ENCODE measurements at places on chromosomes 16 and 17.
A peak's percentile ranks its signal among the peaks of the same experiment; 100 is the strongest.

GRCh38 chr17:14301279-14302090, 604 bp downstream of the HS3ST3B1 start:
- no peak for DNase-seq

GRCh38 chr17:76397687-76398522, 13.5 kb downstream of the SPHK1 start:
- peak; percentile 67 for DNase-seq

- DNase-seq, result no peak
These were observed 302 bp downstream of the LITAF start for GRCh38 chr16:11586378-11586855.

- no peak for DNase-seq
These were observed 4.3 kb upstream of the SGF29 start for GRCh38 chr16:28549301-28549899.

DNA sequence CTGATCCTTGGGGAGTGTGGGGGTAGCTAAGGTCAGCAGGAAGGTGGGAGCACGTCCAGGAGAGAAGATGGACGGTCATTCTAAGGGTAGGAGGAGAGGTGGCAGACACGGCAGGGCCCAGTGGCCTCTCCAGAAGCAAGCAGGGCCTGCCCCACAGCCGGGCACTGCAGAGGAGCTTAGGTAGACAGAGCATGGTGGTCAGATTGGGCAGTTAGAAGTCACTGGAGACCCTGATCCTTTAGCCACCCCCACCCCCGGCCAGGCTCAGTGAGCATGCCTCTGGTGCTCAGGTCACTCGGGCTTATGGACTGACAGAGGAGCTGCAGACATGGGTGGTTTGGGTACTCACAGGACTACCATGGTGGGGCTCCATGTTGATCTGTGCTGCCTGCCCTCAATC, 26.3 kb downstream of the NLRP1 start:
- DNase-seq, result no peak

- no peak for DNase-seq
These were observed 274.5 kb downstream of the C16orf95 start for GRCh38 chr16:87042551-87043230.

DNA sequence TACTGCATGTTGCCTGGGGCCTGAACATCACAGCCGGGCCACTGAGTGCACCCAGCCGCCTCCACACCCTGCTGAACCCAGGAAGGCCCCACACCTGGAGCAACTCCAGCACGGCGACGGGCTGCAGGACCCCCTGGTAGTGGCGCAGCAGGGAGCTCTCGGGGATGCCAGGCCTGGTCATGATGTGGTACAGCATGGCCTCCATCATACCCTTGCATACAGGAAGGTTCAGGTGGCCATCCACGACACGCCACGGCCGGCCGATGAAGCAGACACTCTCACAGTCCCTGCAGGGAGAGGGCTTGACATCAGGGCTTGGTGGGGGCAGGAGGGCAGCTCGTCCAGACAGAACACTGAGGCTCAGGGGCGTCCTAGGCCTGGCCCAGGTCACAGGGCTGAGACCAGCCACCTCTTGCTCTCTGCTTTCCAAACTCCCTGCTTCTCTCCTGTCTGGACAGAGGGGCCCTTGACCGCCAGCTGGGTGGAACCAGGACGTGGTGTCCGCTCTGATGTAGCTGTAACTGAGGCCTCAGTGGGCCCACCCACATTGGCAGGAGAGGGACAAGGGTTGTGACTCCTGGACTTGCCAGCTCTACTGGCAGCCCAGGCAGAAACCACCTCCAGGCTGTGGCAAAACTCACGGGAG, 60.3 kb downstream of the IL21R start:
- DNase-seq, result no peak

- no peak for DNase-seq
These were observed 48.8 kb downstream of the MYH13 start for GRCh38 chr17:10323812-10324610.

DNA sequence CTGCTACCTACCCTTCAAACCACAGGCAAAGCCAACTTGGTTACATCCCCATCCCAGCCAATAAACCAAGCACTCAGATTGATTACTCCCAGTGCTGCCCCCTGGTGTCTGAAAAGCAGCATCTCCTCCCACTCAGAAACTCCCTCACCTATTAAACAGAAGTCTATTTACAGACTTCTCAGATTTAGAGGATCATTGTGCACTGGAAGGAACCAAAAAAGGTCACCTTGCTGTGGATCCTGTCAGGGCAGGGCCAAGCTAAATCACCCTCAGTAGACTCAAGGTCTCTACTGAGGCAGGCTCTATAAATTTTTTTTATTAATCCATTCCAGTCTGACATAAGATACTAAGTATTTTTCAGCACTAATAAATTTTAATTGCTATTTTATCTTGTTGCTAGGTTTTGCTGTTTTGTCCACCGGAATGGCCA, 17.6 kb downstream of the HIGD1B start:
- peak; percentile 59 for DNase-seq

DNA sequence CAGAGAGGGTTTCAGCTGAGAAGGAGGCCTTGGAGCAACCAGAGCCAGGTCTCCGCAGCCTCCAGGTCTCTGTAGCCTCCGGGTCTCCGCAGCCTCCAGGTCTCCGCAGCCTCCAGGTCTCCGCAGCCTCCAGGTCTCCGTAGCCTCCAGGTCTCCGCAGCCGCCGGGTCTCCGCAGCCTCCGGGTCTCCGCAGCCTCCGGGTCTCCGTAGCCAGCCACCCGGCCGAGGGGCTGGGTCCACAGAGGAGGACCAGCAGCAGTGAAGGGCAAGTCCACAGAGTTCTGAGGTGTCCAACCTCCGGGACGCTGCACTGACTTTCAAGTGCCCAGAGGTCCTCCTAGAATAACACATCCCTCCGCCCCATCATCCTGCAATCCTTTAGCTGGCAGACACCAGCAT, 221.0 kb downstream of the RBFOX3 start:
- DNase-seq, result no peak

- no peak for DNase-seq
These were observed 46.3 kb downstream of the DYNLRB2 start for GRCh38 chr16:80587071-80587470.

GRCh38 chr17:40307740-40308239, 1.2 kb upstream of the RARA start:
- DNase-seq, result no peak

DNA sequence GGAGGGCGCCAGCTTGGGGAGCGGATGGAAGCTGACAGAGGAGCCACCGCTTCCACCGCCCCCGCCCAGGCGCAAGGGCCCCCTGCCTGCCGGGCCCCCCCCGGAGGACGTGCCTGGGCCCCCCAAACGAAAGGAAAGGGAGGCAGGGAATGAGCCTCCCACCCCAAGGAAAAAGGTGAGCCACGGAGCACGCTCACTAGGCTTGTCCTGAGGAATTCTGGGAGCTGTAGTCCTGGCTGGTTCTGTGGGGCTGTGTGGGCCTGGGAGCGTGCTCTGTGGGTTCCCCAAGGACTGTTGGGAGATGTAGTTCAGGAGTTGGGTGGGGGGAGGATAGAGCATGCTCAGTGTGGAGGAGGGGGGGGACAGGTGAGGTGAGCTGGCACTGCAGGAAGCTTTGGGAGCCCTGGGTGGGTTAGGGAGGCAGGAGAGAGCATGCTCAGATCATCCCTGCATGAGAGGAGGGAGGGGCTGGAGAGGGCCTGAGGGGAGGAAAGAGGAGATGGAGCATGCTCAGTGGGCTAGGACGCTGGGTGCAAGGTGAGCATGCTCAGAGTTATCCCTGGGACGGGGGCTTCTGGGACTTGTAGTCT, 4.5 kb downstream of the FBXL19 start:
- no peak for DNase-seq

GRCh38 chr17:81961087-81961511, at the start of gene NOTUM:
TSS of gene NOTUM (minus strand) at chr17:81961187. CDS start at chr17:81960909, 278 bp downstream.
- no peak for DNase-seq

DNA sequence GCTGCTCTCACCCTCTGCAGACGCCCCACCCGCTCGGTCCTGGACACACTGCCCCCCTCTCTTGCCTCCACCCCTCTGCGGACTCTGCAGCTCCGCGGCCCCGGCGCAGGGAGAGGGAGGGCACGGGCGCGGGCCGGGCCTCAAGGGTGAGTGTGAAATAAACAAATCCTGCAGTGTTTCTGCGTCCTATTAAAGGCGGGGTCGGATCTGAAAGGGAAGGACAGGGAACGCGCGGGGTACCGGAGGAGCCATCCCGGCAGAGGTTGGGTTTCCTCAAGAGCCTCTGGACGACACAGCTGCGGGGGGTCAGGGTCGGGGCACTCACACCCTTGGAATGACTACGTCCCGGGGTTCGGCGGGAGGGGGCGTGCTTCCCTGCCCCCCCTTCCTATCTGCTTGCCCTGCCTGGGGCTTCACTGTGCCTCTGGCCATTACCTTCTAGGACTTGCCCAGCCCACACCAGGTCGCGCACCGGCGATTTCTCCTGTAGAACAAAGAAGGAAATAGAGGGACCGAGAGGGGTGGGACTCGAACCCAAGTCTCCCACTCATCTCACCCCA, 466 bp upstream of the HSF4 start:
- DNase-seq, result no peak

GRCh38 chr17:57714665-57715180, 30.4 kb downstream of the CCDC182 start:
- no peak for DNase-seq

DNA sequence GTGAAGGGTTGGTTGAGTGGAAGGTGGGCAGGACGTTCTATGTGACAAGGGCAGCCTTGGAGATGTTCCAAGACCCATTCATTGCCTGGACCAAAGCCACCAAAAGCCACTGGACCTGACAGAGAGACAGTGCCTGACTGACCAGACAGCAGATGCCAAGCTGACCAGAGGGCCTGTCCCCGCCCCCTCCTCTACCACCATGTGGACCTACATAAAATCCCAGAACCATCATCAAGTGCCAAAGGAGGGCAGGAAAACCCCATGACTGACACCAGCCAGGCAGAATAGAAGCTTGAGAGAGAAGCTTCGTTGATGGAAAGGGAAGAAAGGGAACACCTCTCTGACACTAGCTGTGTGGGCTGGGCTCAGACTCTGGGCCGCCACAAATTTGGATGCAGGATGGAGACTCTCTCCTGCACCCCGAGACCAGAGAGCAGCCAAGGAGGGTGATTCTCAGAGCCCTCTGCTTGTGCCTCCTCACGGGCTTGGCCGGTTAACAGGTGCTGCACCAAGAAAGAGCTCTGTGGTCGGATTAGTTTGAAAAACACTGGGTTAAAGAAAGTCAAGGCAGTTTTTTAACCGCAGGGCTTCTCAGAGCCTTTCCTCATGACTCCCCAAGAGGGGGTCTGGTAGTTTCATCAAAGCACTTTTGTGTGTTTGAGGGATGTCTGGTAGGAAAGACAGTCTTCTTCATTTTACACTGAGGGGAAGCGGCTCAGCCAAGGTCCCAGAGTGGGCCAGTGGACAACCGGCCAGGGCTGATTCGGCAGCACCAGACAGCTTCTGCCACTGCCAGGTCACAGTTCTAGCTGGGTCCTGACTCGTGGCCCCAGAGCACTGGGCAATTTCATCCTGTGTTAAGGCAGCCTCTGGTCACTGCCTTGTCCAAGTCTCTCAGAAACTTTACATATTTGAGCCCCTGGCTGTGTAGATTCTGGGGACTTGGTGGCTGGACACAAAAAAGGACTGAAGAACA, 1.7 kb downstream of the TNFRSF13B start:
- no peak for DNase-seq

GRCh38 chr17:75131278-75132017, at the start of gene NT5C:
TSS of gene NT5C (minus strand) at chr17:75131742. CDS start at chr17:75131707, 35 bp downstream.
- no peak for DNase-seq

DNA sequence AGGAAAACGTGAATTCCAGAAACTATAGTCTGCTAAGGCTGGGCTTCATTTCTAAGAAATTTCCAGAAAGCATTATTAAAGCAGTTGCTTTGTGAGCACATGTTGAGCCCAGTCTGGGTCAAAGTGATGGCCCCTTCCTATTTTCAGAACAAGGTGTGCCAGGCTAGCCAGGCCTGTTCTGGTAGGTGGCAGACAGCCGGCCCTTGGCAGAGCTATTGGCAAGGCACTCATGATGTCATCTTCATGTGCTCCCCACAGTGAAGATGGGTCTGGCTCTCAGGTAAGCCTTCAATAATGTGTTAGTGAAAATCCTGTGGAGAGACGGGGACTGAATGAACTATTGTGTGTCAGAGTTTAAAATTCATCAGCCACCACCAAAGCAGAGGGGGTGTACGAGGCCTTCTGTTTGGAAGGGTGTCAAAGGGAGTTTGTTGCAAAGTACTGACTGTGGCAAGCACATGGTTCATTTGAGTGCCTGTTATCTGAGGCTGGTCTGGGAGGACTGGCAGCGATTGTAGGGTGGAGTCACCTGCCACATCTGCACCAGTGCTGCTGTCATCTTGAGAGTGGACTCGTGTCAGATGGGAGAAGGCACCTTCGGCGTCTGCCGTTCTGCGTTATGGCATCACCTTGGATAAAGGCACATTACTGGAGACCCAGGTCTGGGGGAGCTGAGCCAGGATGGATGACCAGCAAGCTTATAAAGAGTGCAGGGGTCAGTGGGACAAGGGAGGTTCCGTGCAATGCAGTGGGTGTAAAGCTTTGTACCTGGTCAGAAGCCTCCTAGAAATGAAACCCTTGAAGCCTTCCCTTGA, 43.4 kb downstream of the KSR1 start:
- DNase-seq, result no peak

GRCh38 chr16:58492735-58493134, 7.2 kb upstream of the NDRG4 start:
- DNase-seq, result no peak

- DNase-seq, result no peak
These were observed 40.4 kb downstream of the TMEM132E start for GRCh38 chr17:34619687-34620217.

DNA sequence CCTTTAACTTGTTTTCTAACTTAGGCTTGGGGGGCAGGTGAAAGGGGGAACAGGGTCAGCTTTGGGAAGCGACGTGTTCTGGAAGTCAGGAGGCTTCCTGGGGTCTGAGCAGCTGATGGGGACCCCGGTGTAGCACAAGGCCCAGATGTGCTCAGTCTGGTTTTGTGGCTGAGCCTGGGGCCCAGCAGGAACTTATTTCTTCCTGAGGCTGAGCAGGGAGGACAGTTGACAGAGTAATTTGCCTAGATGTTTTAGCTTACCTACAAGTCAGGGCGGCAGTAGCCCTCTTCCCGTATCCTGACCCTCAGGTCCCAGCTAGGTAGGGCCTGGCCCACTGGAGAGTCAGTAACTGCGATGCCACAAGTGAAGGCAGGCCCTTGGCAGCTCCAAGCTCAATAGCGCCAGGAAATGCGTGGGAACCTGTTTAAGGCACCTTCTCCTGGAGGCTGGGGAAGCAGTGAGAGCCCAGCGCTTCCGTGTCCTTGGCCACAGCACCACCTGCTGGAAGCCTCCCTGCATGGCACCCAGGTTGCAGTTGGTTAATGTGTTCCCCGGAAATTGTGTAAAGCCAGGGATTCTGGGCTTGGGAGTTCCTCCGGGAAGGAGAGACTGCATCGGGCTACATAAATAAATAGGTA, 5.2 kb downstream of the CCR7 start:
- DNase-seq, result peak; percentile 69

GRCh38 chr17:51869387-51869786, 289.1 kb downstream of the CA10 start:
- DNase-seq, result no peak

DNA sequence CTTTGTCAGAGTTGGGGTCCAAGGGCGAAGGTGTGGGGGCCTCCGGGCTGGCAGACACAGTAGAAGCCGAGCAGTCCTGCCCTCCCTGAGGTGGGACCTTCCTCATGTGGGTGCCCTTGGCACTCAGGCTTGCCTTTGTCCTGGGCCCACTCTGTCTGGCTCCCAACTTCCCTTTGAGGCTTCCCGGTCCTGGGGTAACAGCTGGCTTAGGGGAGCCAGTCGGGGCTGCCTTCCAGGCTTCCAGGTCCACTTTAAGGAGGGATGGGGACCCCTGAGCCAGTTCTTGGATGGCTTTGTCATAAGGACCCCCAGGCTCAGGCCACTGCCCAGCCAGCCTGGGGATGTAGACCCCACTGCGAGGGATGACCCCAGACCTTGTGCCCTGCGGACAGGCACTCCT, 7.8 kb downstream of the GAS2L2 start:
- no peak for DNase-seq

GRCh38 chr16:20781697-20782096, 17.9 kb downstream of the ACSM3 start:
- DNase-seq, result no peak

Measured in hematopoietic multipotent progenitor cell (in vitro differentiated cells).